ENCODE measurements at places on chromosomes 2 and 18.

DNA sequence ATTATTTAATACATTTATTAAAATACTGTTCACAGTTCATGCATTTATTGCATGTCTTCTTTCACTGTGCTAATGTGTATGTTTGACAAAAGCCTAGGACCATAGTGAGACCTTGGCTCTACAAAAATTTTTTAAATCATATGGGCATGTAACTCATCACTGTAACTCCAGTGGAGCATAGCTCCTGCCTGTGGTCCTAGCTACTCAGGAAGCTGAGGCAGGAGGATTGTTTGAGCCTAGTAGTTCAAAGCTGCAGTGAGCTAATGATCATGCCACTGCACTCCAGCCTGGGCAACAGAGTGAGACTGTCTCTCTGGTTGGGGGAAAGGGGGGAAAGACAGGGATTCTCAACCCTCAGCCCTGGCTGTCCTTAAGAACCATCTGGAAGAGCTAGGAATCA is 137.8 kb downstream of the PRKCE start:
- no peak for DNase-seq

- no peak for DNase-seq
Observed at GRCh38 chr18:63480476-63480875, 3.7 kb downstream of the SERPINB5 start.

DNA sequence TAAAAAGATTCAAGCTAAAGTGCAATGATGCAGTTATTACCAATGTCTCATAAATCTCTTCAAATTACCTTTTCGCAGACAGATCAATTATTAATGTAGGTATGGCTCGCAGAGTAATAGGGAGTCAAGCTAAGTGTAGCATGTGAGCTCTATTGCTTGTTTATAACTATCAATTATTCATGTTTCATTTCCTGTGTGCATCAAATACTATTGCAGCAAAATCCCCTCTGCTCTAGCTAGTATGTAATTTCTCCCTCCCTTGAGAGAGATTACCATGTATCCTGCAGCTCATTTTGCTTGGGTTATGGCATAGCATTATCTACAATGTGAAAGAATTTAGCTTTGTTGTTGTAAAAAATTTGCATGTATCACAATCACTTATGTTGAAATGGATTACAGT is 65.6 kb upstream of the SCN1A start:
- no peak for DNase-seq

GRCh38 chr18:23377669-23378301 is 75.3 kb upstream of the RIOK3 start:
- no peak for DNase-seq

GRCh38 chr2:215728504-215729065 is 284.8 kb downstream of the MREG start:
- DNase-seq, result no peak

GRCh38 chr2:211724933-211725332 is 813.7 kb downstream of the ERBB4 start:
- DNase-seq, result no peak

GRCh38 chr2:130972410-130972809 is 120.8 kb downstream of the FAM168B start:
- no peak for DNase-seq
